Left colon (tissue), 2 donors: ENCODE measurements at places on chromosomes 6 and 20. TPM values are rescaled to one million over a fixed set of nuclear protein-coding genes. Genes with fewer than 3 reads are reported as not detected.

EPHA7 gene
- 0.34 TPM for total RNA-seq

DNA sequence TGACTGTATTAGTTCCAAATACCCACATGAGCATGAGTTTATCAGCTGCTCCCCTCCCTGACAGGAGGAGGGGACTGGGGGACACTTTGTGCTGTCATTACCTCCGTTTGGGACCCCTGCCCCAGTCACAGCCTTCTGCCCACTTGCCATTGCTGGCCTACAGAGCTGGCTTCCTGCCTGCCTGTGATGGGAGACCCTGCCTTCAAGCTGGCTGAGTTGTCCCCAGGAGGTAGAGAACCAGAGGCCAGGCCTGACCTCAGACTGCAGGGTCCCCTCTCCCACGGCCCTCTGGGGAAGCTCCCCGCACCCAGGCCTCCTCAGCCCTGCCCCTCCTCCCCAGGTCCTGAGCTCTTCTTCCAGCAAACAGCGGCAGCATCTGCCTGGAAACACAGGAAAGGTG lies 105.5 kb downstream of the JPH2 start:
- no peak for DNase-seq

- no peak for DNase-seq
These were observed 45.1 kb downstream of the OR2B6 start for GRCh38 chr6:28002161-28002560.

GRCh38 chr20:38844963-38845362 lies 39.5 kb downstream of the PPP1R16B start:
- DNase-seq: no peak

DNA sequence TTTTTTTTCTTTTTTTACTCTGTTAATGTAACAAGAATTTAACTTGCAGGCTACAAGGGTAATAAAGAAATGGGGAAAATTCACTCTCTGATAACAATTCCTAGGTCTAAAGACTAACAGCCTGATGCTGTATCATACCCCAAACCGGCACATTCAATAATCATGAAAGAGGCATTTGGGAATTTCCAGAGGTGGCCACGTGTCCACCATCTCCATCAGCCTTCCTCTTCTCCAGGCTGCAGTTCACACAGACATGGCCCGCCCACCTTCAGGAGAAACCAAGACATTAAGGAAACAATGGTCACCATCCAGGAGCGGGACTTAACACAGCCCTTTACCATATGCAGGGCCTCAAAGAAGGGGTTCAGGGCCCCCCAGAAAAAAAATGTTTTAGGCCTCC lies 44.8 kb downstream of the PDE10A start:
- no peak for DNase-seq

DNA sequence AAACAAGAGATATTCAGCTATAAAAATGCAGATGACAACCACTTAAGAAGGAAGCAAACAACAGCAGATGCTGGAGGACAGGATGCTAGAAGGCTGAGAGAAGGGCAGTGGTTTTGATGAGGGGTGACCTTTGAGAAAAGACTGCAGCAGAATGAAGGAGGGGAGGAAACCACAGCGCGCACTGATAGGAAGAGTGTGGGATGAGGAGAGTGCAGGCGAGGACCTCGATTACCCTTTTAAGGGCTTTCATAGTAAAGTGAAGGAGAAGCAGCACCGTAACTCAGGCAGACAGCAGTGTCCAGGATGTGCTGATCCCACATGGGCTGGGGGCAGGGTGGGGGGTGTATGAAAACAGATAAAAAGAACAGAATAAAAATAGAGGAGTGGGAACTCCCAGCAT lies 19.2 kb downstream of the ZBTB2 start:
- no peak for DNase-seq

DNA sequence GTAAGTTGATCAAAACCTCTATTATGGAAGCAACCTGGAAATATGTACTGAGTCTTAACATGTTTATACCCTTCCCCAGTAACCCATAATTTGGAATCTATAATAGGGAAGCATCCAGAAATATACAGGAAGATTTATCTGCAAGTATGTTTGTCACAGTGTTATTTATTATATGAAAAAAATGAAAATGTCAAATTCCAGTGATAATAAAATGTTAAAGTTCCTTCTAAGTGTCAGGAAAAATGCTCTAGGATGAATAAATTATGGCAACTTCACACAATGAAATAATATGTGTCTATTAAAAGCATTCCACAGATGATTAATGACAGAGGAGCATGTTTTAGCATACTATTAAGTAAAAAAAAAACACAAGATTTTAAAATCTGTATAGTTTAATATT lies 237.7 kb upstream of the PRND start:
- no peak for DNase-seq
